ENCODE measurements at places on chromosomes 5 and 9.

DNA sequence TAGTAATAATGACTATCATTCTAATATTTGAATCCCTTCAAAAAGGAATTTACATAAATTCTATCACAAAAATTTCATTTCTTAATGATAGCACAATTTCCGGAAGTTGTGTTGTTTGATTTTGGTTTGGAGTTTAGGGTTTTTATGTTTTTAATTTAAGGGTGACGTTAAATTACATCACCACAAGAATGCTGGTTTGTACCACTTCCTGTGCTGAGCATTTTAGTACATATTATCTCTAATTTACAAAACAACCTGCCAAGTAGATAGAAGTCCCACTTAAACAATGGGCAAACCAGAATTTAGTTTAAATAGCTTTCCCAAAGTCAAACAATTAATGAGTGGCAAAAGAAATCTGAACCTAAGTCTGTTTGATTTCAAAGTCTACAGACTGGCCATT lies 63.4 kb downstream of the DENND1A start:
- no peak for DNase-seq

DNA sequence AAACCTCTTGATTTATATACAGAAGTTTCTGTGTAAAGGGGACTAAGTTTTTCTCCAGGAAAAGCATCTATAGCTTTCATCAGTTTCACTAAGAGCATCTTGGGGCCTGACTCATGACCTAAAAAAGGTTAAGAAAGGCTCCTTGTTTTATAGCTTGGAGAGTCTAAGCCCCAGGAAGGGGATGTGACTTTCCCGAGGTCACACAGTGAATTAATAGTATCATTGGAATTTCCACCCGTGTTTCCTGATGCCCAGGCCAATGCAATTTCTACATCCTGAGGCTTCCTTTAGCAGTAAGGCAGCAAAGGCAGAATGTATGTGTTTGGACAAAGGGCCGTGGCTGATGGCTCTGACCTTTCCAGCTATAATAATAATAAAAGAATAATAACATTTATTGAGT lies 8.6 kb downstream of the MORN5 start:
- DNase-seq: no peak

GRCh38 chr5:145801195-145801594 lies 33.9 kb downstream of the PRELID2 start:
- DNase-seq: no peak

DNA sequence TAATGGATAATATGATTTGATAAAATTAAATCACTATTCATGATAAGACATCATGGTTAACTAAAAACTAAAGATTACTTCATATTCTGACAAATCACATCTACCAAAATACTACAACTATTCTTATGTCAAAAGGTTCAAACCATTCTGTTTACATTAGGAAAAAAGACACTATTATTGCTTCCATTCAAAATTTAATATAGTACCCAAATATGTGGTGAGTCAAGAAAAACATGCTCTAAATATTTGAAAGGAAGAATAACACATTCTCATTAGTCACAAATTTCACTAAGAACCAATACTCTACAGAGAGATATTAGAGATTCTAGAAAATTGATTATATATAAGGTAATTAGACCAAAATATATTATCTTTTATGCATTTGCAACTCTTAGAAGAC lies 234.0 kb downstream of the TMEM232 start:
- DNase-seq: no peak

DNA sequence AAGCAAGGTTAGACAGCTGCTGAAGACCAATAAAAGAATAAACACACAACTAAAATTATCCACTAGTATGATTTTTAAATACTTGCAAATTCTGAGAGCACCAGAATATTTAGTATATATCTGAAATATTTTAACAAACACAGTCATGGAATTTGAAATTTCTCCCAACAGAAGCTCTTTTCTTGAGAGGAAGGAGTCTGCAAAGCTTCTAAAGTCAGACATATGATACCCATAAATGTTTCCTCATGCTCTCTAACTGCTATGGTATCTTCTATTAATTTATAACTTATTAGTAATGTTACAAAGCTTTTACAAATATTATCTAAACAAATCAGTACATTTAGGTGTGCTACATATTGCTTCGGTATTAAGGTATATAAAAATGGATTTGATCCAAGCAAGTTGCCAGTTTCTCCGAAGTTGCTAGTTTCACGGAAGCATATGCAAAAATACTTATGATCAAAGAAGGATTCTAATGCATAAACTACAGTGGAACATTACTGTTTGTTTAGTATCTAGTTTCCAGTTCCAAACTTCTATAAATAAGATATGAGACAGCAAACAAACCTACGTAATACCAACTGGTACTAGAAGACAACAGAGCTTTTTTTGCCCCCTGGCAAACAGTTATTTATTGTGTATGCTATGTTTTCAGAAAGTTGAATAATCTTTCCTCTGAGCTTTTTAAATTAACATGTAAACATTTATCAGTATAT lies 22.0 kb downstream of the FNIP1 start:
- DNase-seq: no peak

GRCh38 chr9:18405240-18405639 lies 68.7 kb upstream of the ADAMTSL1 start:
- no peak for DNase-seq

GRCh38 chr5:57470339-57470738 lies 12.3 kb downstream of the ACTBL2 start:
- no peak for DNase-seq

DNA sequence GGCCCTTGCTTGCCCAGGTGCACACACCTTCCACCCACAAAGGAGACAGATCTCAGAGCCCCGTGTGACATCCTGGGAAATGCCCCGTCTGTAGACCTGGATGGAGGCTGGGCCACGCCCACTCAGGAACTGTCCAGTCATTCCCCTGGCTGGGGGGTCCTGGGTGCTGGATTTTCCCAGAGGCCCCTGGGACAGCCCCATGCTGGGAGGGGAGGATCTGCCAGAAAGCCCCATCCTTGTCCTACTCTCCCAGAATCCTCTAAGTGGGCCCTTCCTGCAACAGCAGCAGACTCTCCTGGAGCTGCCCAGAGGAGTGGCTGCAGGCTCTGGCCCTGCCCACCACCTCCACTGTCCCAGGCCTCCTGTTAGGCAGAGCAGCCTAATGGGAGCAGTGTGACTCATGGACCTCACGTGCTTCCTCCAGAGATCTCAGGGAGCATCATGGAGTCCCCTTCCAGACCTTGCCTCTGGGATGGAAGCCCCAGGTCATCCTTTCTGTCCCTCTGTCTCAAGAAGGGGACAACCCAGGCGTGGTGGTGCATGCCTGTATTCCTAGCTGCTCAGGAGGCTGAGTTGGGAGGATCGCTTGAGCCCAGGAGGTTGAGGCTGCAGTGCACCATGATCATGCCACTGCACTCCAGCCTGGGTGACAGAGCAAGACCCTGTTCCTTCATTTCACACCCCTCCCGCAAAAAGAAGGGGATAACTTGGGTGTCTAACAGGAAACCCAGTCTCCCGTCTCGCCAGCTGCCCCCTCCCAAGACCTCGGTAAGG lies 51.7 kb downstream of the JADE2 start:
- no peak for DNase-seq

GRCh38 chr5:68229416-68229815 lies 13.9 kb downstream of the PIK3R1 start:
- no peak for DNase-seq

DNA sequence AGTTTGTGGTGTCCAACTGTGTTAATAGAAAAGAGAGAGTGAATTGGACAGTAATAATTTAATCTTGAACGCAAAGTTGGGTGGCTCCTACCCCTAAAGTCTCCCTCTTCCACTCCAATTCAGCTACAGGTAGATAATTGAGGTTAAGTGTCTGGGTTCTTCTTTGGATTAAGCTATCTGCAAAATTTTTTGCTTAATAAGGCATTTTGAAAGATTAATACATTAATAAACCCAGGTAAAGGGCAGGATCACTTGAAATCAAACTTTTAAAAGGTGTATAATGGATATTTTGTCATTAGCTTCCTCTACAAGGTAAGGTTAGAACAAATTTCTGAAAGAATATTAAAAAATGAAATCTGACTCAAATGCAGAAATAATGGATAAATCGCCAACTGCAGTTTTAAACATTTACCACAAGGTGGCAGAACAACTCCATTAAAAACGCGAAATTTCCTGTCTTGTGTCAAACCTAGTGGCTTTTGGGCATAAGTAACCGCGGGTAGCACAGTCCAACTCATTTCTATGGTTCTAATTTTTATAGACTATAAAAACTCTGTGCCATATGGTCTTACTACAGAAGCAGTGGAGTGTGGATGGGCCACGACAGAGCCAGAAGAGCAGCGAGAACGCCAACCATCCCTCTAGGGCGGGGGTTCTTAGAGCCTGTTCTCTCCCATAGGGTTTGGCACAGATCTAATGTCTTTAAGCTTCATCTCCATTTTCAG lies 276.5 kb downstream of the ARHGEF28 start:
- DNase-seq: no peak

GRCh38 chr9:21903380-21903965 lies 90.7 kb downstream of the CDKN2A start:
- no peak for DNase-seq

GRCh38 chr5:108255468-108255867 lies 126.4 kb downstream of the FBXL17 start:
- no peak for DNase-seq

- no peak for DNase-seq
Observed at GRCh38 chr9:119273984-119274665, 95.1 kb downstream of the BRINP1 start.

DNA sequence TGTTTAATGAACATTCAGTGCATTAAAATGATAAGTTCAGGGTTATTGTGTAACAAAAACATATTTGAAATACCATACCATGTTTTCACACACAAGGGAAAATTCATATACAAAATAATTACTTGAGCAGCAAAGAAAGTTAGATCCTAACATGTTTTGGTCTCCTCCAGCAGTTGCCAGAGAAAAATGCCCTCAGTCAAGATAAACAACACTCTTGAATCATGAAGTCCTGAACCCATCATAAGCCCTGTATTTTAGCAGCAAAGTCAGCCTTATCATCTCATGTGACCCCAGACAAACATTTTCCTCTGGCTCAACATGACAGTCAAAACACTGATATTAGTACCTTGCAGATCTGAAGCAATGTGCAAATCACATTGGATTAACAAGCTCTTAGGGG lies 1541.1 kb upstream of the WWC1 start:
- no peak for DNase-seq

DNA sequence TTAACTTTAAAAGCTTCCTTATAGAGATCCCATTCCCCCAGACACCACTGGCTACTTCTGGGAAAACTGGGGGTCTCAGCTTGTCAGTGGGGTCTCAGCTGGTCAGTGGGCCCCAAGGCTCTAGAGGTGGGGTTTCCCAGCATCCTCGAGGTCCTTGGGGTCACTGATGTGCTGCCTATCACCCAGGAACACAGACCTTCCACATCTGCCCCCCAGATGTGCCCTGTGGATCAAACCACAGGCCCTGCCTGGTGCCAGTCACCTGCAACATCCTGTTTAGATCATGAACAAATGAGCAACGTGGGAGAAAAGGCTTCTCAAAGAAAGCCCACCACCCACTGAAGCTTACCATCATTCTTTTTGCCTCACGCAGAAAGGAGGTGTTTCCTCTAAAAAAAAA lies 165.6 kb upstream of the FSTL4 start:
- no peak for DNase-seq

DNA sequence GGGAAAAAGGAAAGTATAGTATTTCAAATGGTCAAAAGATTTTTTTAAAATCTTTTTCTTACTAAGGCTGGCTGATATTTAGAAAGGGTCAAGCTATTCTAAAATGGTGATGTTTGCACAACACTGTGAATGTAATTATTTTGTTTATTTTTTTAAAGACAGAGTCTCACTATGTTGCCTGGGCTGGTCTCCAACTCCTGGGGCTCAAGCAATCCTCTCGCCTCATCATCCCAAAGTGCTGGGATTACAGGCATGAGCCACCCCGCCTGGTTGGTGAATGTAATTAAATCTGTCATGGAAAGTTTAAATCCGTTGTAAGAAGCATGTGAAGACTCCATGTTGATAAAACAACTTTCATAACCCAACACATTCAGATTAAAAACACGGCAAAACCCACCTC lies 2.6 kb downstream of the UBTD2 start:
- no peak for DNase-seq

DNA sequence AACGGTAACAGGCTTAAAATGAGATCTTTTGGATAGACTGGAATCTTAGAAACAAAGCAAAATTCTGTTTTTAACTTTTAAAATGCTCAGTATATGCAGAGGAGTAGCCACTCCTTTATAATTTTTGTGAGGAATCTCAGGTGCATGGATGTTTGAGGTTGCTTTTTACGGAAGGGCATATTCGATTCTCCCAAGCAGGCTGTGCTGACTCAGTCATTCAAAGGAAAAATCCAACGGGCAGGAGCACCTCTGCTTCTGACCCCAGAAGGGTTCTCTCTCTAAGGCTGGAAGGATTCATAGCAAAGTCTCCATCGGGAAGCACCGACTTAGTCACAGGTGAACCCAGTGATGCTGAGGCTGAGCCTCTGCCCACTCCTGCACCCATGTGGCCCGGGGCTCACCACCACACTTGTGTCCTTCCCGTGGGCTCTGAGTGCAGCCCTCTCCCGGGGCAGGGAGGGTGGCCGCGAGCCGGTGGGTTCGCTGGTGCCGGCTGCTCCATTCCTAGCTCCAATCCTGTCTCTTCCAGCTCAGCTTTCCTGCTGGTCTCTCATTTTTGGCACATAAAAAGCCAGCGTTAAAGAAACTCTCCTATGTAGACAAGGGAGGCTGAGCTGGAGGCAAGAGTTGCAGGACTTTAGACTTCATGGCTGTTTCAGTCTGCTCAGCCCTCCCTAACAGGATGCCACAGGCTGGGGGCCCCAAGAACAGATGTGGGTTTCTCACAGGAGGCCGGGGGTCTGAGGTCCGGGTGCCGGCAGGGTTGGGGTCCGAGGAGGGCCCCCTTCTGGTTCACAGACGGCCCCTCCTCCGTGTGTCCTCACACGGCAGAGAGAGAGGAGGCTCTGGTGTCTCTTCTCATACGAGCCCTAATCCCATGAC lies 135.6 kb upstream of the LPCAT1 start:
- DNase-seq: no peak

DNA sequence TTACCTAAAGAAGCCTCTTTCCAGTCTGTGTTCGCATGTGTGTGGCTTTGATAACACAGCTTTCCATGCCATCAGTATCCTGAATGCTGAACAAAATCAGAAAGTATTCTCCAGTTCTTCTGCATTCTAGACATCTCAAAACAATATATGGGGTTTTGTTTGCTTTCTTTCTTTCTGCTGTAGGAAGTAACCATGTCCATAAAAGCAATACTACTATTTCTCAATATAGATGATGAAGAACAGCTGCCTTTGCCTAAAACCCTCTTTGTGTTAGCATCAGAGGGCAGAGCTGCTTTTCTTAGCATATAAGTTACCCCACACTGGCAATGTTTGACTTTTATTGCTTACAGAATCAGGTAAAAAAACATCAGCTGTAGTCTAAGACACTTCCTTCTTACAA lies 963.6 kb downstream of the CDH12 start:
- DNase-seq: no peak

GRCh38 chr9:138007918-138008841 lies 130.6 kb downstream of the CACNA1B start:
- DNase-seq: no peak

Measured in T follicular helper cell (primary cell).